ENCODE measurements at places on chromosomes 1 and 21. TPM values are rescaled to one million over a fixed set of nuclear protein-coding genes. Genes with fewer than 3 reads are reported as not detected.

GRCh38 chr1:179968994-179969919 lies 14.6 kb downstream of the CEP350 start:
- H3K36me3 ChIP-seq = no peaks in the 10 kb centered on the region
- peak overlapping the region; percentile 52 for H3K27ac ChIP-seq
- no peak for DNase-seq
- peaks cover 29% of the 10 kb centered on the region for H3K4me1 ChIP-seq

DNA sequence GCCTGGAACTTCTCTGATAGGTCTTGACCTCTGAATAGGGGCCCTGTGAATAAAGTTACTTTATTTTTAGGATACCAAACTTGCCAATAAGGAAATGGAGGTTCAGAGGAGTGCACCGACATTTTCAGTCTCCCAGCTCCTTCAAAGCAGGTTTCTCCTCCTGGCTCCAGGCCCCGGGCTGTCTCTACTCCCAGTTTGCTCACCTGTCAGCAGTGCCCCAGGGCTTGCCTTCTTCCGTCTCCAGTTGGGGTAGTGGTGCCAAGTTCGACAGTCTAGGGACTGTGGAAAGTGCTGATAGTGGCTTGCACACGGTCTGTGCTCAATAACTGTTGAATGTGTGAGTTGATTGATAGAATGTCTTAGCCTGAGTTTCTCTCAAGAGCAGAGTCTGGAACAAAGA lies 149.2 kb downstream of the ACTL8 start:
- no peaks in the 10 kb centered on the region for H3K36me3 ChIP-seq
- H3K27ac ChIP-seq = no peak overlapping the region
- no peaks in the 10 kb centered on the region for H3K27me3 ChIP-seq
- no peak overlapping the region for H3K4me3 ChIP-seq

DNA sequence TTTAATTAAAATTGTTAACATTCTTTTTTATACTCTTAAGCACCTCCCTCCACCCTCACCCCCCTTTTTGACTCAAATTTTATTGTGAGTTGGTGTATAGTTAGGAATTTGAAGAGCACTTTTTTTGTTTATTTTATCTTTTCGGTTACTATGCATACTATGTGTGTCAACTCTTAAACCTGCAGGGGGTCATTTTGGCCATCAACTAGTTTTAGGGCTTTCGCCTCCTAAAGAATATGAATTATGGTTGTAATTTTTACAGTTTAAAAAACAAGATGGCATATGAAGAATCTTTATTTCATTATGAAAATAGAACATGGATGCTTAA lies 9.7 kb downstream of the BACH1 start:
- no peak overlapping the region for H3K4me3 ChIP-seq
- no peaks in the 10 kb centered on the region for H3K36me3 ChIP-seq
- H3K27ac ChIP-seq = no peak overlapping the region
- H3K4me1 ChIP-seq = peaks cover 21% of the 10 kb centered on the region
- H3K27me3 ChIP-seq = no peaks in the 10 kb centered on the region

ADGRB2 gene
- total RNA-seq = 9.5 TPM

GRCh38 chr1:244329591-244330317 lies 122.0 kb downstream of the ADSS2 start:
- DNase-seq = no peak
- H3K27ac ChIP-seq = no peak overlapping the region
- H3K4me3 ChIP-seq = no peak overlapping the region
- no peaks in the 10 kb centered on the region for H3K27me3 ChIP-seq

DENND2D gene
- total RNA-seq = 45.1 TPM

DNA sequence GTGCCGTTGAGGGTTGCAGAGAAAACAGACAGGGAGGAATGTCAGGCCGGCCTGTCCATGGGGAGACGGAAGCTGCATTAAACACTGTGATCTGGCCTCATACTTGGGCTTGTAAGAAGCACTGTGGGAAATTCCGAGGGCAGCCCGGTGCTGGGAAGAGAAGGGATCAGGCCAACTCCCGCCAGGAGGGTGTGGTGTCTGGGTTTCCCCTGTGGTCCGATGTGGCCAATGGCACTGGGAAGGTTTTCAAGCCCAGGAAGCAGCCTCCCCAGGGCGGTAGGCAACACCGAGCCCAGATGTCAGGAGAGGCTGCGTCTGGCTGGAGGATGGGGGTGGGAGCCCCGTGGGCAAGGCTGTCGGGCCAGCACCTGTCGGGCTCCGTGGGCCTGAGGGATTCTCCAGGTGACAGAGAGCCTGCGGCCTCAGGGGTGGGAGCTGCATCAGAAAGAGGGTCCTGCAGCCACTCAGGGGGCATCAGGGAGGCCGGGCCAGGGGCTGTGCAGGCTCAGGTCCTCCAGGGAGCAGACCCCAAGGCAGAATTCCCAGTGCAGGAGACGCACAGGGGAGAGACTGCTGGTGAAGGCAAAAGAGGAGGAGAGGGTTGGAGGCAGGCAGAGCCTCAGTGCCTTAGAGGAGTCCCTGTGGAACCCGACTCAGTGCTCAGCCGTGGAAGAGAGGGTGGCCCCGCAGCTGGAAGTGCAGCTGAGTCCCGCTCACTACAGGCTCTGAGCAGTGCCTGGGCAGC lies 8.4 kb downstream of the UBASH3A start:
- DNase-seq = peak; percentile 41
- no peaks in the 10 kb centered on the region for H3K4me1 ChIP-seq
- no peaks in the 10 kb centered on the region for H3K27me3 ChIP-seq
- H3K36me3 ChIP-seq = no peaks in the 10 kb centered on the region

SLC25A24 gene
- 52.0 TPM for total RNA-seq

PGLYRP4 gene
- total RNA-seq = not detected

DNA sequence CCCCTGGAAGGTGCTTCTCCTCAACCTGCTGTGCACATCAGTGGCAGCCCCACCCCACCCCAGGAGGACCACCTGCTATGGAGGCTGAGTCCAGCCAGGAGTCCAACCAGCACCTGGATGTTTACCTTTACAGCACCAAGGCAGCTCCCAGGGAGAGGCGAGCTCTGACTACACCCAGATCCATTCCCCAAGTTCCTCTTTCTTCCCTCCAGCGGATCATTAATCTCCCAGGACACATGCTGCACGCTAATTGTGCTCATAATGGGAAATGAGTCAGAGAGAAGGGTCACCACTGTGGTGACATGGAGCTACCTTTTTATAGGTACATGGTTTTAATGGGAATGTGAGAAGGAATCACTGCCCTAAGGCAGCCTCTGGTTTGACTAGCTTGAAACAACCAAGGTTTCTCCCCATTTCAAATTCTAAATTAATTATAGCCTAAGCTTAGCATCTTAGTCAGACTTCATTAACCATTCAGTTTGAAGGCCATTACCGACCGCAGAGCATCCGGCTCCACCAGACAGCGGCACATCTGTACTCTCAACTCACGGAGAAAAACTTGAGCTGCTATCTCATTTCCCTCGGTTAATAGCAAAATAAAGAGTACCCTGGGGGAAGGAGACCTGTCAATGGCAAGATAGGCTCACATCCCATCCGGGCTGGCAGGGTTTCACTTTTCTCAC lies 173.1 kb upstream of the GALNT2 start:
- H3K36me3 ChIP-seq = no peaks in the 10 kb centered on the region
- H3K4me1 ChIP-seq = peaks cover 5% of the 10 kb centered on the region
- no peaks in the 10 kb centered on the region for H3K27me3 ChIP-seq
- no peak overlapping the region for H3K27ac ChIP-seq
- H3K4me3 ChIP-seq = no peak overlapping the region

GRCh38 chr1:226797151-226797550 lies 58.1 kb upstream of the ITPKB start:
- peaks cover 3% of the 10 kb centered on the region for H3K4me1 ChIP-seq
- H3K36me3 ChIP-seq = no peaks in the 10 kb centered on the region
- H3K27ac ChIP-seq = no peak overlapping the region
- no peaks in the 10 kb centered on the region for H3K27me3 ChIP-seq
- H3K4me3 ChIP-seq = no peak overlapping the region
- no peak for DNase-seq

SLAMF9 gene
- total RNA-seq = not detected

IGSF9 gene
- 0.71 TPM for total RNA-seq

DNA sequence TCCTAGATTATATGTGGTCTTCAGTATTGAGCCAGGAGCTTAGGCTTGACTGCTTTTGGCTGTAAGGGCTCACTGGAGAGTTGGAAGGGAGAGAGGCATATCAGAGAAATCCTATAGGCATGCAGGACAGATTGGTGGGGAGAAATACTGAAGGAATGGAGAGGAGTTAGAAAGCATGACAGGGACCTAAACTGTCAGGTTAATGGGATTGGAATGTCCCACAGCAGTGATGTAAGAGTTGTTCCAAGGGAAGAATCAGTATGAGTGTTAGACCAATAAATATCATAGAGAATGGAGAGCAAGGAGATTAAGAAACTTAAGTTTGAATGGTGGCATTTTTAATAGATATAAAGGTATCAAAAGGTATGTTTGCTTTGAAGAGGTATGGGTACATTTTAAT lies 39.7 kb downstream of the SLC35A3 start:
- no peaks in the 10 kb centered on the region for H3K36me3 ChIP-seq
- no peak overlapping the region for H3K4me3 ChIP-seq
- DNase-seq = no peak
- no peaks in the 10 kb centered on the region for H3K27me3 ChIP-seq

- H3K36me3 ChIP-seq = peaks cover 6% of the 10 kb centered on the region
- DNase-seq = no peak
- no peaks in the 10 kb centered on the region for H3K27me3 ChIP-seq
- no peak overlapping the region for H3K4me3 ChIP-seq
- no peak overlapping the region for H3K27ac ChIP-seq
- no peaks in the 10 kb centered on the region for H3K4me1 ChIP-seq
Measured at GRCh38 chr1:43592974-43593683, 56.8 kb upstream of the KDM4A start.

KRTAP19-1 gene
- not detected for total RNA-seq

SLFNL1 gene
- total RNA-seq = 0.81 TPM

TIAM1 gene
- total RNA-seq = 2.5 TPM
